NCI-H1092 (cell line): ENCODE measurements at places on chromosomes 5 and 9.

- DNase-seq: no peak
Observed at GRCh38 chr9:103900466-103900865, 193.6 kb upstream of the SMC2 start.

DNA sequence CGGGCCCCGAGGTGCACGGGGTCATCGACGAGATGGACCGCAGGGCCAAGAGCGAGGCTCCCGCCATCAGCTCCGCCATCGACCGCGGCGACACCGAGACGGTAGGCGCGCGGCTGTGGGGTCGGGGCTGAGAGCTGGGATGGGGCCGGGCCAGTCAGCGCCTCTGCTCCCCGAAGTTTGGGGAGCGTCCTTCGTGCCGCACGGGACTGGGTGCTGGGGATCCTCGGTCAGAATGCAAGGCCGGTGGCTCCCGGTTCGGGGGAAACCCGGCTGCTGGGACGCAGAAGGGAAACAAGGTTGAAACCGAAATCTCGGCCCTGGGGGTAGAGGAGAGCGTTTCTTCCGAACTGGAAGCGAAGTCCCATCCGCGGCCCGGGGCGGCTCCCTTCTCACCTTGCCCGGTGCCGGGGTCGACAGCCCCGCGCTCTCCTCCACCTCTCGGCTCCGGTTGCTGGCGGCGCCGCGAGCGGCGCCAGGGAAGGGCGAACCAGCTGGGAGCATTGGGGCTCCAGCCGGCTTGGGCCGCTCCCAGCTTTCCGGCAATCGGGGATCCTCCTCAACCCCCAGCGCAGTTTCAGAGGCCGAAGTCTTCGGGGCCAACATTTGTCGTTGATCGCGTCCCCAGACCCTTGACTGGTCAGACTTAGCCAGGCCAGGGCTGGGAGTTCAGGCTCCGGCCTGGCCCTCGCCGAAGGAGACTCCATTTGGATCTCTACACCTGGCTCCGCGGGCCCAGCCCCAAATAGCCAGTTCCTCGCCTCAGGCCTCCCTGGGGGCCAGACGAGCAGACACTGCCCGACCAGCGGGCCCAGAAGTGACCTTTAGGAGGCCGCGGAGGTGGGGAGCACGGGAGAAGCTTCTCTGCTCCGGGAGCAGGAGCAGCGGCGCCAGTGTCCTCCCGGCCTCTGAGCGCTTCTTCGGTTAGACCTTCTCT, 1.1 kb downstream of the LHX2 start:
- no peak for DNase-seq

GRCh38 chr9:110688329-110688728, 19.7 kb downstream of the MUSK start:
- DNase-seq: no peak

DNA sequence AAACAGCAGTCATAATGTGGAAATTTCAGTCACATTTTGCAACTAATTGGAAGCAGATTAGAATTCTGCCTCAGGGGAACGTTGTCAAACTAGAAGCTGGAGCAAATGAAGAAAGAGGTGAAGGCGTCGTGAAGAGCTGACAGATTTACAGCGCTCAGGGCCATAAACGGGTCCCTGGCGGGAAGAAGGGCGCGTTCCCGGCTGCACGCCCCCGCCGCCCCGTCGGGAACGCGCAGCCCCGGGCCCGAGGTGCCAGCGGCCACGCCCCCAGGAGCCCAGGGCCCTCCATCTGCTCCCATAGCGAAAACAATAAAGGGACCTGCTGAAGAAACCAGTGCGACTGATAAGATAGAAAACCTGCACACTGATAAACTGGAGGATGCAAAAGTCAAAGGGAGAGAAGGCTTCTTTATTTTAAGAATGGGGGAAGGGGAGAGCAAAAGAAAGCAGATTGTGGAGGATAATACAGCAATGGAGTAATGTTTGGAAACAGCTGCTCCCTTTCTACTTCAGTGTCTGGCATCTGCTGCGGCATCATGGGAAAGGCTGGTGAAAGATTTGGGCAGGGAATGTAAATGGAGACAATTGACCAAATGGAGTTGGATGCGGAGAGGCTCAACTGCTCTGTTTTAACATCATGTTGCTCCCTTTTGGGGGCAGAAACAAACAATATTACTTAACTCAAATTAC, 11.1 kb downstream of the ZNF608 start:
- DNase-seq: no peak

- DNase-seq: no peak
Observed at GRCh38 chr5:16754601-16755000, 137.8 kb upstream of the RETREG1 start.

DNA sequence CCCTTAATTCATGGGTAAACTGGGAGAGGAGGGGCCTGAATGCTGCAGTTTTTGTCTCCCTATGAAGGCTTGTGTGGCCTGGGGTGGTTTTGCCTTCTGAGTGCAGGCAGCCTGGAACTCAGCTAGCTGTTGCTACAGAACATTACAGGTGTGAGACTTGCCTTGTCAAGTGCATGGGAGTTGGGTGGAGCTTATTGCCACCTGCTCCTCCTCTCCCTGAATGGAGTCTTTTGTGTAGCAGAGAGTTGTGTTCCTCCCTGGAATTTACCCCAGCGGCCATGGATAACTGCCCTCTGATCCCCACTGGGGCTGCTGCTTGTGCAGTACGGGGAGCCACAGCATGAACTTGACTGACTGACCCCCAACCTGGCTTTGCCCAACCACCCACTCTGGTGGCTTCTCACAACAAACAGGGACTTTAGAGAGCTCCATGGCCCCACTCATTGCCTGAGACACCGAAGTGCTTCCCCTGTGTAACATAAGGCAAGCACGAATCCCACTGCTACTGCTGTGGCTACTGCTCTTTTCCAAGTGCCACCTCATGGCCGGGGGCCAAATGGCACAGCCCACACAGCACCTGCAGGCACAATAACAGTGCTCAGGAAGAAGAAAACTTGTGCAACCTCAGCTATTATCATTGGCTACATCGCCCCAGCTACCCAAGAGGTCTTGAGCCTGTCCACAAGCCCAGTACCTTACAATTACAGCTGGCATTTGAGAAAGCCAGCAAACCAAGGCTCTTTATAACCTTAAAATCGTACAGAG, 942.9 kb downstream of the CDH18 start:
- DNase-seq: no peak

- no peak for DNase-seq
Observed at GRCh38 chr5:38110130-38110529, 148.2 kb upstream of the EGFLAM start.

DNA sequence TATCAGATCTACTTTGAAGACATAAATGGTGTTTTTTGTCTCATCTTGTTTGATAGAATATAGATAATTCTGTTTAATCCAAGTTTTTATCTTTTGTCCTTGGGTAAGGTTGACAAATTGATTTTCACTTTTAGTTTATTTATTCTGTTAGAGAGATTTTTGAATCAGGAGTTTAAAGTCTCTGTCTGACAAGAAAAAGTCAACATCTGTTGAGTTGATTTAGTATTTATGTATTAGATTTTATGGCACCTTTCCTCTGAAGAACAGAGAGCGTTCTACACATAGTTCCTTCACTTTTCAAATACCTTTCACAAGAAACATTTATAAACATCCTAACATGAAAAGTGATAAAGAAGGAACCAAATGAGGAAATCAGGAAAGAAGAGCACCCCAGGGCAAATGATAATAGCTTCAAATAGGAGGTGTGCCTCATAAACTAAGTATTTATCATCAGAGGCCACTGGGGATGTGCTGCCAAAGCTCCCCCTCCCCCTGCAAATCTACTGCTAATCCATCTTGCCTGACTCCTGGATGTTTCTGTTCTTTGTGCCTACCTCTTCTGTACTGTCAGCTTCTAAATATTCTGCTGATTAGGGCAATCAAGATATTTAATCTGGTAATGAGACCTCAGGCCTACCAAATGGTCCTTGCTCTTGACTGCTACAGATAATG, 457.7 kb upstream of the CHD1 start:
- no peak for DNase-seq

GRCh38 chr5:58875599-58875998, 292.7 kb downstream of the RAB3C start:
- DNase-seq: no peak

DNA sequence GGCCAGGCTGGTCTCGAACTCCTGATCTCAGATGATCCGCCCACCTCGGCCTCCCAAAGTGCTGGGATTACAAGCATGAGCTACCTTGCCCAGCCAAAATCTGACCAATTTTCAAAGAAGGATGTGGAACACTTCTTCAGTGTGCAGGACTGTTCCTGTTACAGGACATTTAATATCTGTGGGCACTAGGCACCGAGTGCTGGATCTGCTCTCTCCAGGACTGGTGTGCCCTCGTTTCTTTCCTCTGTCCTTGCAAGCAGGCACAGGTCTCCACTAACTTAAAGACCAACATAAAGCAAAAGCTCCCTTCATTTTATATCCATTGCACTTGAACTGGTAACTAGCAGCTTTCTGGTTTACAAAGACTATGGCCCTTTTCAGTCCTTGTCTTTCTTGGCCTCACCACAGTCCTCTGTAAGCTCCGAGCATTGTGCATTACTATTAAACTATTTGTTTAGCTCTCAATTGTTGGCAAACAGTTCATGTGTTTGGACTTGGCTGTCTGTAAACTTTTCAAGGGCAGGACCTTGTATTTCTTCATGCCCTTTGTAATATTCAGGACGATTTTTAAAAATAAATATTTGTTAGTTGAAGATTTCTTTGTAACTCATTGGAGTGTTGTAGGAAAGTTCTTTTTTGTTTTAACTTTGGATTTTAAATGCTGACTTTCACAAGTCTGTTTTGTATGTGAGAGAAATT, 37.3 kb downstream of the ARHGEF28 start:
- DNase-seq: no peak

DNA sequence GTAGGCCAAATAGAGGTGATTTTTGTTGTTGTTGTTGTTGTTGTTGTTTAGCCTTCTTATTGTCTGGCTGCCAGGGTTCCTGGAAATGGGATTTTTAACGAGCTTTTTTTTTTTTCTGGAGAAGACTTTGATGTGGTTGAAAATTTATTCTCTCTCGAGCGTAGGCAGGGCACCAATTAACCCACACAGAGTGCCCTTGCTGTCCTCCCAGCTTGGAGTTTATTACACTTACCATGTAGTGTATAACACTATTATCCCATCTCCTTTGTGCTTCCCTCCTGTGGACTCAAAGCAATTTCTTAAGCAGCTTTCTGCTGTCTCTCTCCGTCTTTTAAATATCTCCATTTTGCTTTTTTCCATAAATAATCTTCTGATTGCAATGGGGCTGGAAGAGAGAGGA, 57.4 kb downstream of the OR2K2 start:
- no peak for DNase-seq

DNA sequence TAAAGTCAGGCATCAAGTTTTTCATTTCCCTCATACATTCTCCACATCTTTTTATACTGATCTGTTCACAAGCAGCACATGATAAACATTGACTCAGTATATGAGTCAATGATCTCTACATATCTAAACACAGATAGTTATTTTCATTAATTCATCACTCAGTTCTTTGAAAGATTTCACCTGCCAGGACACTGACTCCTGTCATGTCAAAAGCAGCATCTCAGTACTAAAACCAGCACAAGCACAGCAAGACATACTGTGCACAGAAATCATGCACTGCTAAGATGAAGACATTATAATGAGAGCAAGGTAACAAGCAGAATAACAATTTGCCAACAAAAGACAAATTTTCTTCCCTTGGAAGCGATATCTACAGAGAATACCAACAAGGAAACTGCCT, 206.1 kb upstream of the COX7C start:
- no peak for DNase-seq

DNA sequence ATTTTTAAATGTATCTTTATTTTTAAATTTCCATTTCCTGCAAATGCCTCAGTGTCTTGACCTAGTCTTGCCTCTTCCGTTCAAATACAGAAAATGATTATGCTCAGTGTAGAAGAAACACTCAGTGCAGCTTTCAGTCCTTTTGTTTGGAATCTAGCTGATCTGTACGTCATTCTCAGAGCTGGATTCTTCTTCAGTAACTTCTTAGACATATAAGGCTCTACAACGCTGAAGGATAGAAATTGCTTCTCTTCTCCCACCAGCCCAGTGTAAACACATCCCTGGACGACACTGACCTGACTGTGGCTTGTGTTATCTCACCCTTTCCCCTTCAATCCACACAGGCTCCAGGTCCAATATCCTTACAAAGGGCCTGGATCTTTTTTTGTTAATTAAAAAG, 3.2 kb upstream of the ALDH1B1 start:
- no peak for DNase-seq

DNA sequence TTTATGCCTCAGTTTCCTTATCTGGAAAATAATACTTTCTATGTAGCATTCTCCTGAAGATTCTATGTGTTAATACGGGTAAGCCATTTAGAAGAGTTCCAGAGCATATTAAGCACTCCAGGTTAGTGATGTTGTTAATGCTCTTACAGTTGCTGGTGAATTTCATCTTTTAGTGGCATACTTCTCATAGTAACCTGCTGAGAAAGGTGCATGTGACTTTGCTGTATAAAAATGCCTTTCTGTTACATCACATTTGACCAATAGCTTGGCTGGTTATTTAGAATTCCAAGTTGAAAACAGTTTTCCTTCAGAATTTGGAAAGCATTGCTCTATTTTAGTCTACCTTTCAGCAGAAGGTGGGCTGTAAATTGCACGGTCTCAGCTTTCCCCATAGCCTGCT, 27.2 kb downstream of the GCNT1 start:
- no peak for DNase-seq

DNA sequence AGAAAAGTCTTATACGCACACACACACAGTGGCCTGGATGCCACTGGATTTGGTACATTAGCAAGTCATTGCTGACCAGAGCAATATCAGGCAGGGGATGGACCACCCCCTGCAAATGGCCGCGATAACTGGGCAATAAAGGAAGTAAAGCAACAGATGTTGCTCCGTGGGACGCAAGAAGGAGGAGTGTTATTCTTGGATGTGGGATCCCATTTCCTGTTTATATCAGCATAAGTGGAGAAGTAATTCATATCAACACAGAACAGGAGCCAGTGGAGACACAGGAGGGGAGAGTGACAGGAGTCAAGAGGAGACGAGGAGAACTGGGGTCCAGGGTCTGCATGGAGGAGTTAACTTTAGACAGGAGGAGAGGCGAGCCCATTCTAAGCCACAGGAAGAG, 18.4 kb downstream of the RUFY1 start:
- no peak for DNase-seq

DNA sequence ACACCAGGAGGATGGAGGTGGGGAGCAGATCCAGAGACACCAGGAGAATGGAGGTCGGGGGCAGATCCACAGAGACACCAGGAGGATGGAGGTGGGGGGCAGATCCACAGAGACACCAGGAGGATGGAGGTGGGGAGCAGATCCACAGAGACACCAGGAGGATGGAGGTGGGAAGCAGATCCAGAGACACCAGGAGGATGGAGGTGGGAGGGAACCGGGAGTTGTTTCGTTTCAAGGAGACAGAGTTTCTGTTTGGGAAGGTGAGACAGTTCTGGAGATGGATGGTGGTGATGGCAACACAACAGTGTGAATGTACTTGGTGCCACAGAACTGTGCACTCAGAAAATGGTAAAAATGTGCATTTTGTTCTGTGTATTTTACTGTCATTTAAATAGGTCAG, 9.0 kb upstream of the INPP5E start:
- no peak for DNase-seq
